Activated CD4-positive, alpha-beta T cell treated with anti-CD3 and anti-CD28 coated beads for 24 hours (primary cell): ENCODE measurements at places on chromosomes 1 and 21.

DNA sequence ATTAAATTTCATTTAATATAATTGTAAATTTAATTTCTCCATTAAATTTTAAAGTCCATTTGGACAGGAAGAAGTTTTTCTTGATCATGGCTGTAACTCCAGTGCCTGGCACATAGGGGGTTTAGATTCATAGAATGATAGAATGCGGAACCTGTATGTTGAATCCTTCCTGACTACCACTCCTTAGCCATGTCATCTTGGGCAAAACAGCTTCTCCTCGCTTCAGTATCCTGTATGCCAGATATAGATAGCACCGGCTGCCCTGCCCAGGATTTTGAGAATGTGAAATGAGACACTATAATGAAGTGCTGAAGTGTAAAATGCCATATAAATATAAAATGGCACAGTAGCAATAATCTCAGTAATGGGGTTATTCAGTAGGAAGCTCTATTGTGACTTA is 6.4 kb downstream of the DYRK1A start:
- no peak for DNase-seq

DNA sequence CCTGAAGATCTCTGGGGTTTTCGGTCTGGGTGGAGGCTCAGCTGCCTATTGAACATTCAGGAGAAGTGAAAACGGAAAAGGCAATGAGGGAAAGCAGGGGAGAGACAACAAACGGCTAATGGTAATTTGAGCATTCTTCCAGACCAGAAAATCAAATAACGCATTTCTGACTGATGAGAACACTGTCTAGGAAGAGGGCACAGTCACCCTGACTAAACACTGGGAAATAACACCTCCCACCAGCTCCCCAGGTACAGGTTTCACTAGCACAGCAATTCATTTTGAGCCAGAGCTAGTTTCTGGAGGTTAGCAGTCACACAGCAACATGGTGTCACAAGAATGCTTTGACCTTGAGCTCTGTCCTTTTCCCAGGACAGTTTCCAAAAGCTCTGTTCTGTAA is 21.1 kb downstream of the NCF2 start:
- DNase-seq = no peak

DNA sequence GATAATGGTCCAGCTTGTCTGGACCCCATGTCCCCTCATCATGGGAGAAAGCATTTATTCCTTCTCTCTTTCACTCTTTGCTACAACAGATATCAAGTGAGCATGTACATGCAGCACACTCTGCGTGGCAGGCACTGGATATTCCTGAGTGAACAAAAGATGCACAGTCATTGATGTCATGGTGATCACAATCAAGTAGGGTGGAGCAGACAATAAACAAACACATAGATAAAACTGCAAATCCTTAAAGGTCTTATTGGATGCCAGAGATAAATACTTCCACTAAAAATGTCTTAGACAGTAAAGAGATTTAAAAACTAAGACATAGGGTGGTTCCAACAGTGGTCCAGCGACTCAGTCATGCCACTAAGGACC is 178.0 kb downstream of the ZC3H11B start:
- no peak for DNase-seq

GRCh38 chr21:45863751-45864150 is 117.8 kb upstream of the COL6A1 start:
- DNase-seq = no peak

DNA sequence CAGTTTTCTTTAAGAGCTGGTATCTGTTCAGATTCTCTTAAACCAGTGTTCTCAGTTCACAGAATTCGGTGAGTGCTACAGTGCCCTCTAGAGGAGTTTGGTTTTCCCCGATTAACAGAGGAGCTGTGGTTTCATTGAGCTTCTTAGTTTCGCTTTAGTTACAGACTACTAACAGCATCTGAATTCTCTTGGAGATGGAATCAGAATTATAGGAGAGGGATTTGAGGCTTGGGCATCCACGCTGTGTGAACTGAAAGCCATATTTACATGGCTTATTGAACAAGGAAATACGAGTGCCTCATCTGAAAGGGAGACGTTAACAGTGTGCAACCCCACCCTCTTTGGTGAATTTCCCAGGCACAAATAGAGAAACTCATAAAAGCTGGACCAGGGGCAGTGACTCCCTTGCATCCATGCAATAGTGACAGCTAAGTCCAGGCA is 202.0 kb downstream of the USH2A start:
- DNase-seq = no peak

DNA sequence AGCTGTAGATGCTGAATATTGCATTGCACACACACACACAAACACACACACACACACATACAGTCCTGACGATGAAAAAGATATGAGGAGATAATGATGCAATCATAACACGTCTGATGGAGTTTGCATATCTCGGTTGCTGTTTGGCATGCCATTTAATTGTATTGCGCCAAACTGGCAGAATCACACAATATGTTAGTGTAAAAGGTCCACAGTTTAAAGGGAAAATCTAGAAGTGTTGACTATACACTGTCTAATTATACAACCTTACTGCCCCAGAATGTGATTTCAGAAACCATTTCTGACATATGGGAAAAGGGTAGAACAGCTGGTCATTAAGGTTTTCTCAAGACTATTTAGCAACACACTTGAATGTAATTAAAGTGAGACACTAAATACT is 123.7 kb upstream of the PROX1 start:
- no peak for DNase-seq

DNA sequence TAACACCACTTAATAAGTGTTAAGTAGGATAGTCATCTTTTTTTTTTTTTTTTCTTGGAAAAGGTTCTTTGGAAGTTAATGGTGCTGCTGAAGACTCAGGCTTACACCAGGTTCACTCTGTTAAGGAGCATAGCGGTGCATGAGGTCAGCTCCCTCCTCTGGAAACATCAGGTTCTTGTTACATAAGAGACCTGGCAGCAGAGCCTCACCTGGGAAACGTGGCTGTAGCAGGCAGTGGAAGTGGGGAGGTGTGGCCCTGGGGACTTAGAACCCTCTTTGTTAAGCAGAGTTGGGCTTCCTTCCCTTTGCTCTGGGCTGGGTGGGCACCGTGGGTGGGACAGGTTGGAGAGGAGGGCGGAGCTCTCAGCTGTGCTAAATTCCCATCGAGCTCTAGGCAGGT is 104.1 kb downstream of the CNIH3 start:
- no peak for DNase-seq

DNA sequence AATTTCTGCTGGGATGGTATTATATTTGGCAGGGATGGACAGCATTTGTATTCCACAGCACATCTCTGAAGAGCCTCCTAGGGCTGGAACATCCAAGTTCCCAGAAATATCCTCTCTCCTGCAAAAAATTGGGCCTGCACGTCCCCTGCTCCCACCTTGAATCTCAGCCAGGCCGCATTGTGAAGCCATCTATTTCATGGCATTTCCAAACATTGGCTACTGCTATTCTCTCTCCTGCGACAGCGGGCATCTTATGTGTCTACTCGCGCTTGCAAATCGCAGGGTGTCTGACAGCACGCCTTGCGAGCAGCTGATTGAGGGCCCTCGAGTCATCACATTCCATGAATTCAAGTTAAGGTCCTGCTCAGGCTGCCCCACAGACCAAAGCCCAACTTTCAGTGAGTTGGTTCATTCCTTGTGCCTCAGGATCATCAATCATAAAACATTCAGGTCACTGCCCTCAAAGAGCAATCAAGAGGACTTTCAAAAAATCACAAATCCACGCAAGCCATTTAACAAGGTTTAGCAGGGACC is 15.8 kb downstream of the RGS8 start:
- DNase-seq = no peak

GRCh38 chr1:240314845-240315801 is 223.4 kb downstream of the FMN2 start:
- no peak for DNase-seq
